ENCODE measurements at places on chromosomes 1 and 21.

GRCh38 chr1:236343246-236343870, 50.7 kb upstream of the EDARADD start:
- DNase-seq: no peak

GRCh38 chr1:12345350-12346217, 115.8 kb downstream of the VPS13D start:
- DNase-seq: no peak

DNA sequence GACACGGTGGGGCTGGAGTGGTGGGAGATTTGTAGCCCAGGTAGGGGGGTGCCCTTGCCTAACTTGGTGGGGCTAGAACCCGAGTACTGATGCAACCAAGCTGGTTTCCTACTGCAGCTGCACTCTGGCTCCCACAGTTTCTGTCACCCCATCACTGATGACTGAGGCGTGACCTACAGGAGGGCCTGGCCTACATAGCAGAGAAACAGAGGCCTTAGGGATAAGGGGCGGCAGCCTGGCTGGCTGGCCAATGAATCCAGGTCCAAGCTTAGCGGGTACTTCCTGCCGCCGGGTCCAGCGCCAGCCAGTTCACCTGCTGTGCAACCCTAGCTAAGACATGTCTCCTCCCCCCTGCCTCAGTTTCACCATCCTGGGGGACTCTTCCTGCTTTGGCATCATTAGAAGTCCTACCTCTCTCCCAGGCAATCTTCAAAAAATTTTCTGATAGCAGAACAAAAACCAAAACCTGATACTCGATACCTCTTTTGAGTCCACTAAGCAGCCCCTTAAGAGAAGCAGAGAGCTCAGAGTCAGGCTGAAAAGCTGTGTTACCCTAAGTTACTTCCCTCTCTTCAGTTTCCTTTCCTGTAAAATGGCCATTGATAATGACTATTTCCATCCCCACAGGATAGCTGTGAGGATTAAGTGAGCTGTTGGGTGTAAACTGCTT, 27.3 kb upstream of the RNF19B start:
- DNase-seq: no peak

DNA sequence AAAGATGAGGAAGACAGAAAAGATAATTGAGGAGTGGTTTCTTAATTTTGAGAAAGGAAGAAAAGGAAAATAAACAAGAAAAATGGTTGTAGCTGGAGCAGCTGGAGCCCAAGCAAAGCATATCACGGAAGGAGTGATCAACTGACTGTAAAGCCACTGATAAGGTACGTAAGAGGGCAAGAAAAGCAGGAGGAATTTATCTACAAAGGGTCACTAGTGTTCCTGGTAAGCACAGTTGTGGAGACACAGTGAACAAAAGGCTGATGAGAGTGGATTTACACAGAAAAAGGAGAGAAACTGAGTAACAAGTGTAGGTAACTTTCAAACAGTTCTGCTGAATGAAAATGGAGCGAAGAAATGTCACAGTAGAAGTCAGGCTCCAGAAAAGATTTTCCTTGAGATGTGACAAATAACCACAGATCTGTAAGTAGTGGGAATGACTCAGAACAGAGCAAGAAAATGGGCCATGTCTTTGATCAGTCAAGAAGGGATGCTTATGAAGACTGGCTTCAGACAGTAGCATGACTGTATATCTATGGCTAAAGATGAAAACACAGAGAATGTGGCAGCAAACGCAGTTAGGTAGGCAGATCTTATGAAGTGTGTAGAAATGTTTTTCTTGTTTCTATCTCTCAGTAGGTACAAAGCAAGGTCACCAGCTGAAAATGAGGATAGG, 45.6 kb upstream of the RBM34 start:
- no peak for DNase-seq

- no peak for DNase-seq
Measured at GRCh38 chr1:148264374-148265276, 112.5 kb upstream of the NBPF11 start.

GRCh38 chr1:67371681-67372080, 58.5 kb downstream of the SERBP1 start:
- DNase-seq: no peak

GRCh38 chr1:3450983-3451382, 3.5 kb upstream of the ARHGEF16 start:
- DNase-seq: no peak

- DNase-seq: no peak
Measured at GRCh38 chr1:187157115-187157514, 328.4 kb downstream of the PLA2G4A start.

DNA sequence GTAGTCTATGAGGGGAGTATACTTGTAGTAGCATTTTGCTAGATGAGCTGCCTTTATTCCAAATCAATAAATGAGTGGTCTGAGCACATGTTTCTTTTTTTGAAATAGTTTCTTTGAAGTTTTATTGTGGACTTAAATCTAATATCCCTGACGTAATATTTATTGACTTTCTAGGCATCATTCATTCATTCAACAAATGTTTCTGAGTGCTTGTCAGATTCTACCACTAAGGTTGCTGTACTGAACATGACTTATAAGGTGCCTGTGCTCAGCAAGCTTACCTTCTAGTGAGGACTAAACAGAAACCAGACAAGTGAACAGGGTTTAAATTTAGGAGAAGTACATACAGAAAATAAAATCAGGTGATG, 68.4 kb downstream of the POU2F1 start:
- DNase-seq: no peak

DNA sequence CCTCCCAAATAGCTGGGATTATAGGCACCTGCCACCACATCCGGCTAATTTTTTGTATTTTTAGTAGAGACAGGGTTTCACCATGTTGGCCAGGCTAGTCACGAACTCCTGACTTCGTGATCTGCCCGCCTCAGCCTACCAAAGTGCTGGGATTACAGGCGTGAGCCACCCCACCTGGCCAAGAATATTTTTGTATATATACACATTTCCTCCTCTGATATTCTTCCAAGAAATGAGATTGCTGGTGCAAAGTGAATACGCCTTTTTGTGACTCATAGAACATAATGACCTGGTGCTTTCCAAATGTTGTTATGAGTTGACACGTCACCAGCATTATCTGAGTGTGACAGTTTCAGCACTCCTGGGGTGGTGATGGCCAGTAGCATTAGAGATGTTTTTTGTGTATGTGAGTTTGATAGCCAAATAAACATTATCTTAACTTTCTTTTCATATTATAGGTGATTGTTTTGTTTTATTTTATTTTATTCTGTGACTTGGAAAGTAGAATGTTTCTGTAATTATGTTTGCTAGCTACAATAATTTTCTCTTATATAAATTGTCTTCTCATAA, 54.9 kb downstream of the KCNK1 start:
- no peak for DNase-seq

DNA sequence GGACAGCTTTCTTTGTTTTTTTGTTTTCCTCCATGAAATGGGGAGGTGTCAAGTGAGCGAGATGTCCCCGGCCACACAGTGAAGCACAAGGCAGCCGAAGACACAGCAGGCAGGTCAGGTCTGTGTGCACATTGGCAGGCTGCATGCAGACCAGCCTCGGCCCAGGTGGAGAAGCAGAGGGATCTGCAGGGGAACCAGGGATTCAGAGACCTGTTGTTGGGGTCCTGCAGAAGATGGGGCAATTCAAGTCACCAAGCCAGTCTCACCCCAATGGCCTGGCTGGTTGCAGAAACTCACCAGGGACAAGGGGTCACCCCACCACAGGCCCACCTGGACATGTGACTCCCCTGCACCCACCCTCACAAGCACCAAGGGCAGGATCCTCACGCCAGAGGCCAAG, 4.0 kb upstream of the ABCG1 start:
- no peak for DNase-seq

GRCh38 chr1:99749504-99750347, 16.7 kb downstream of the FRRS1 start:
- no peak for DNase-seq

DNA sequence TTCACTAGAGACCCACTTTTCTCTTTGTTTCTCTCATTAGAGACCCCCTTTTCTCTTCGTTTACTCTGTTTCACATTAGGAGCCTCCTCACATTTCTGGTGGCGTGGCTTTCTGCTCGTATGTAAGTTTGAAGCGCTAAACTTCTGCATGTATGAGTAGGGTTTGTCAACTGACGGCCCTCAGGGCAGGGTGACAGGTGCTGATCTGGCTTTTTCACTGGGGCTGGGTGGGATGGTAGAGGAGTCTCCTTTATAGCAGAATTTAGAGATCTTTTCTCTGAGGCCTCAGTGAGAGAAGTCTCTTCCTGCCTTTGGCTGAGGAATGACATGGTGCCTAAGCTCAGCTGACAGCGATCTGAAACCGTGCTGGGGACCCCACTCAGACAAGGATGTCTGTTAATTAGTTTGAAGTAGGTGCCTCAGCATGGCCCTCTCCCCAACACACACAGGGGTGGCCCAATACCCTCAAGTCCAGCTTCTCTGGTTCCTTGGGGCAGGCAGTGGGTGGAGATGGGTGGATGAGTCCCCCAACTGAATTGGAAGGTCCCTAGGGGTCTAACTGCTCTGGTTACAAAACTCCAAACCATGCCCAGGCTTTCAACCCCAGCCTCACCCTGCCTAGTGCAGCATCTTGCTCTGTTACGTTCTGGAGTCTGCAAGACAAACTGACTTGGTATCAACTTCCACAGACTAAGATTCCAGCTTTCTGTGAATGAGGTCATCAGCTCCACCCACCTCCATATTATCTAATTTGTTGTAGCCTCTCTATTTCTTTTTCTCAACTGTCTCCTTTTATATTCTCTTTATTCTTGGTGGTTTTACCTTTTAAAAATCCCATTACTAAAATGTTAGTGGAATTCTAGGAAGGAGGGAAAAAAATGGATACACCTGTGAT, 3.2 kb downstream of the SLC1A7 start:
- no peak for DNase-seq

- no peak for DNase-seq
Measured at GRCh38 chr1:189496768-189497167, 980.9 kb downstream of the BRINP3 start.

DNA sequence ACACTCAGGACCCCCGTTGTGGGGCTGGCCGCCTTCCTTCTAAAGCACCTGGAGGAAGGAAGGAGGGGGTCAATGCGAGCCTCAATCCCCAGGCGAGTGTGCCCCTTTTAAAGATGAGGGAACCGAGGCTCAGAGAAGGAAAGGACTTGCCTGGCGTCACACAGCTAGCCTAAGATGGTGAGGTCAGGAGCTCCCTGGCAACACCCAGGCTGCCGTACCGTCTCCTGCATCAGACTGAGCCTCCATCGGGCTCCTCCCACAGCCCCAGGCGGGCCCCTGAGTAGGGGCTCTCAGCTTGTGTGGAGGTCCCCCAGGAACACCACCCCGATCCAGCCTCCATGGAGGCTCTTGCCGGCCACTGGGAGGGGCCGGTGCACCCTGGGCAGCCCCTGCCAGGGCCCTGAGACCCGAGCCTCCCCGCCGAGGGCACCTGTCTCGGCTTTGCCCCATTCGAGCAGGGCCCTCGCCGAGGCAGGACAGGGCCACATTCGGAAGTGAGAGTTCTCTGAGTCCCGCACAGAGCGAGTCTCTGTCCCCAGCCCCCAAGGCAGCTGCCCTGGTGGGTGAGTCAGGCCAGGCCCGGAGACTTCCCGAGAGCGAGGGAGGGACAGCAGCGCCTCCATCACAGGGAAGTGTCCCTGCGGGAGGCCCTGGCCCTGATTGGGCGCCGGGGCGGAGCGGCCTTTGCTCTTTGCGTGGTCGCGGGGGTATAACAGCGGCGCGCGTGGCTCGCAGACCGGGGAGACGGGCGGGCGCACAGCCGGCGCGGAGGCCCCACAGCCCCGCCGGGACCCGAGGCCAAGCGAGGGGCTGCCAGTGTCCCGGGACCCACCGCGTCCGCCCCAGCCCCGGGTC, at the start of gene AIRE:
TSS of gene AIRE (plus strand) at position 739 of the 855 bp plus-strand sequence. CDS start 131 bp downstream, outside the sequence.
- no peak for DNase-seq

- DNase-seq: no peak
Measured at GRCh38 chr1:234963904-234964702, 164.5 kb downstream of the TOMM20 start.

GRCh38 chr1:160647329-160647720, 481 bp upstream of the SLAMF1 start:
- no peak for DNase-seq

- no peak for DNase-seq
Measured at GRCh38 chr1:192592517-192592916, 16.9 kb downstream of the RGS1 start.

DNA sequence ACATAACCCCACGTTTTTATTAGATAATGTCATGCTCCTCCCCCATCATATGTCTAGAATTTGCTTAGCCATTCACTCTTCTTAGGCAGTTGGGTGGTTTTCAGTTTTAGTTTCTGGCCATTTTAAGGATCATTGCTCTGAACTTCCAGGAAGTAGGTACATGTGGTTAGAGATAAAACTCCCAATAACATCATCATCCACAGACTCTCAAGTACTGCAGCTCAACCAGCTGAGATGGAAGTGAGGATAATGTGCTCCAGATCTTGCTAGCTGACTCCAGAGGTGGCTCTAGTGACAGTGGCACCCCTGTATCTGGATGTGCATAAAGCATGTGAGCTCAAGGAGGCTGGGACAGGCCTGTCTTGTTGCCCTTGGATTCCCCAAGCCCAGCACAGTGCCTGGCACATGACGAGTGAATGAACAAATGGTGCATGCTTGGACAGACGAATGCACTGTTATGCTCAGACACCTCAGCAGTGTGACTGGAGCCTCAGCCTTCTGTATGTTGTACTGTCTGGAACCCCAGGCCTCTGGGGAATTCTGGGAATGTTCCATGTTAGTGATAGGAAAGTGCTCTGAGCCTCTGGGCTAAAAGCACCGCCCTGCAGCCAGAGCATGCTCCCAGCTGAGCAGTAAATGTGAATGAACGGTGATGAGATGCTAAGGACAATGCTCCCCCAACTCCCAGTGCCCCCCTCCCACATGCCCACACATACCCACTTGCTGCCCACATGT, 16.4 kb upstream of the KCNN3 start:
- DNase-seq: no peak

DNA sequence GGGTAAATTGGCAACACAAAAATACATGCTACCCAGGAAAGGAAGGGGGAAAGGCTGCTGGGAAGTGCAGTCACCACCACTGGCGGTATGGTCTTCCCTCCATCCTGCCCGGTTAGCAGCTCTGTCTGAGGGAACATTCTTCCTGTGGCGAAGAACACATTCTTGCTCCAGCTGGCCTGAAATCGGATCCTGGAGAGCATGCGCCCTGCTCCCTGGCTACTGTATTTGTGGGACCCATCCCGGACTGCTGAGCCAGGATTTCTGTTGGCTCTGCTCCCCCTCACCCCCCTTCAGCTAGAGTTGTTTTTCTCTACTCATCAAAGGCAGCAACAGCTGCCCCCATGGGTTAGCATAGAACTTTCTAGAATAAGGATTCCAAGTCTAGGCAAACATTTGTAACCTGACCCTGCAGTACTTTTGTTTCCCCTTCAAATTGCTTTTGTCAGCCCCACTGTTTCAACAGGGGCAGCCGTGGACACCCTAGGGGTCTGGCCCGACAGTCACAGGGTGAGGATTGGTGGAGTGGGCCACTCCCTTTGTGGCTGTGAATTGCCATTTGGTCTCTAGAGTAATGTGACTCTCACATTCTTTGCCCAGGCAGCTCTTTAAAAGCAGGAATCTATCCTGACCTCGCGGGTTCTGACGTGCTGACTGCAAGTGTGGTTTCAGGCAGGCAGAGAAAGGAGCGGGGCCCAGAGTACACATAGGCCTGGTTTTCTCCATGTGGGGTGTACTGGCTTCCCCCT, 157.7 kb downstream of the TOMM20 start:
- peak; percentile 34 for DNase-seq
